ENCODE measurements at places on chromosomes 7 and 10. TPM values are rescaled to one million over a fixed set of nuclear protein-coding genes. Genes with fewer than 3 reads are reported as not detected.

The SYT15 gene
- 4.1 TPM for total RNA-seq

The CYP2C18 gene
- total RNA-seq: not detected

The FOXP2 gene
- 2.0 TPM for total RNA-seq

The A1CF gene
- not detected for total RNA-seq

The PTN gene
- total RNA-seq: 9.6 TPM

The ZNF862 gene
- 15.9 TPM for total RNA-seq

The CHAT gene
- not detected for total RNA-seq

The ADCYAP1R1 gene
- total RNA-seq: 3.4 TPM

The CHN2 gene
- 6.4 TPM for total RNA-seq

The PHTF2 gene
- 18.1 TPM for total RNA-seq

The MCM10 gene
- total RNA-seq: not detected

The ZNF107 gene
- total RNA-seq: 1.6 TPM

The LBX1 gene
- total RNA-seq: not detected

The EIF5AL1 gene
- total RNA-seq: 0.57 TPM

The SLC16A9 gene
- 1.1 TPM for total RNA-seq

The IKZF1 gene
- total RNA-seq: 3.4 TPM

The PROSER2 gene
- 2.1 TPM for total RNA-seq

The C7orf33 gene
- not detected for total RNA-seq

The LMTK2 gene
- total RNA-seq: 36.8 TPM

The TRPV6 gene
- total RNA-seq: not detected

The KMT2E gene
- total RNA-seq: 73.1 TPM

The DLG5 gene
- total RNA-seq: 10.9 TPM

The C10orf62 gene
- not detected for total RNA-seq

The CCDC172 gene
- not detected for total RNA-seq

The COL17A1 gene
- total RNA-seq: 0.12 TPM

The PWWP2B gene
- 7.0 TPM for total RNA-seq

The DENND2A gene
- total RNA-seq: 12.5 TPM

The KEL gene
- 0.60 TPM for total RNA-seq

The FLNC gene
- total RNA-seq: 291 TPM

The CD36 gene
- 620 TPM for total RNA-seq

The FAM131B gene
- 0.51 TPM for total RNA-seq

The FAM241B gene
- 7.9 TPM for total RNA-seq

The RTKN2 gene
- total RNA-seq: 0.19 TPM

The NPY4R2 gene
- 0.39 TPM for total RNA-seq

The CRTAC1 gene
- total RNA-seq: 11.9 TPM

The ZNF282 gene
- 13.6 TPM for total RNA-seq

The NRF1 gene
- 18.8 TPM for total RNA-seq

The GJD4 gene
- total RNA-seq: not detected

The LRRTM3 gene
- not detected for total RNA-seq

The PDSS1 gene
- total RNA-seq: 7.4 TPM

The COMMD3 gene
- total RNA-seq: 67.7 TPM

The GPR26 gene
- total RNA-seq: not detected

The NDUFB8 gene
- total RNA-seq: 447 TPM

The VIPR2 gene
- total RNA-seq: 10.8 TPM

The TM9SF3 gene
- 84.3 TPM for total RNA-seq

The TRIM50 gene
- 0.17 TPM for total RNA-seq

The ASZ1 gene
- total RNA-seq: not detected

The ATG9B gene
- total RNA-seq: not detected

The NOLC1 gene
- total RNA-seq: 28.8 TPM

The TMEM196 gene
- total RNA-seq: not detected

The NAT16 gene
- total RNA-seq: not detected

The H2BK1 gene
- total RNA-seq: not detected

The SPDYE5 gene
- total RNA-seq: not detected

The PPP3CB gene
- total RNA-seq: 61.3 TPM

The HOXA3 gene
- 0.35 TPM for total RNA-seq

The CH25H gene
- 0.40 TPM for total RNA-seq

The OR13A1 gene
- total RNA-seq: not detected
